ENCODE measurements at places on chromosomes 1 and 21. TPM values are rescaled to one million over a fixed set of nuclear protein-coding genes. Genes with fewer than 3 reads are reported as not detected.

RYR2 gene
- not detected for total RNA-seq

- no peaks in the 10 kb centered on the region for H3K27me3 ChIP-seq
- no peak for DNase-seq
- no peaks in the 10 kb centered on the region for H3K36me3 ChIP-seq
- H3K4me3 ChIP-seq: no peak overlapping the region
- no peak overlapping the region for H3K27ac ChIP-seq
- no peaks in the 10 kb centered on the region for H3K4me1 ChIP-seq
Observed at GRCh38 chr1:51592711-51593110, 24.2 kb upstream of the OSBPL9 start.

BMP8B gene
- total RNA-seq: 0.12 TPM

S100A7 gene
- total RNA-seq: not detected

- no peak for DNase-seq
- H3K4me3 ChIP-seq: no peak overlapping the region
Observed at GRCh38 chr1:162663589-162664106, 31.4 kb downstream of the DDR2 start.

- no peak for DNase-seq
- no peaks in the 10 kb centered on the region for H3K4me1 ChIP-seq
- H3K4me3 ChIP-seq: no peak overlapping the region
- H3K27me3 ChIP-seq: no peaks in the 10 kb centered on the region
- peaks cover 36% of the 10 kb centered on the region for H3K36me3 ChIP-seq
- no peak overlapping the region for H3K27ac ChIP-seq
Observed at GRCh38 chr1:6083801-6084446, 38.2 kb downstream of the KCNAB2 start.

- H3K4me1 ChIP-seq: peaks cover 44% of the 10 kb centered on the region
- H3K36me3 ChIP-seq: no peaks in the 10 kb centered on the region
- DNase-seq: peak; percentile 88
- peaks cover 20% of the 10 kb centered on the region for H3K27me3 ChIP-seq
- peak overlapping the region; percentile 44 for H3K4me3 ChIP-seq
Observed at GRCh38 chr1:156096640-156097391, 14.6 kb upstream of the MEX3A start.

DNA sequence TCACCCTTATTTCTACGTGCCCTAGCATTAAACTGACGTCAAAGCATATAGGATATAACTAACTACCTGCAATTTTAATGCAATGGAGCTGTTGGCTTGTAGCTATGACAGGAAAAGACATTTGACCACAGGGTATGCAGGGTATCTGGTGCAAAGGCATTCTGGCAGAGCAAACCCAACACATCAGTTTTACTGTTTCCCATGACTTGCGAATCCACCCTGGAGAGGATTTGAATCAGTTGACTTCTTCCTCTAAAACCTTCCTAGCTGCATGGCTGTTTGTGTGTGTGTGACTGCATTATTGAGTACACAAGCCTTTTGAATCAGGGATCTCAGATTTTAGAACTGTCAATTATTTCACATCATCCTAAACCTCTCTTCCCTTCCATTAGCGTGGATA is 41.7 kb upstream of the SYT14 start:
- H3K4me1 ChIP-seq: peaks cover 8% of the 10 kb centered on the region
- H3K27ac ChIP-seq: no peak overlapping the region
- no peaks in the 10 kb centered on the region for H3K36me3 ChIP-seq
- no peak overlapping the region for H3K4me3 ChIP-seq
- H3K27me3 ChIP-seq: no peaks in the 10 kb centered on the region
- no peak for DNase-seq

RPE65 gene
- not detected for total RNA-seq

Data from activated CD4-positive, alpha-beta T cell treated with anti-CD3 and anti-CD28 coated beads, Interleukin-2, amount 10 ng/mL, durations not matched to agents 7 days and 5 days (primary cell).